ENCODE measurements at places on chromosomes 1 and 21. TPM values are rescaled to one million over a fixed set of nuclear protein-coding genes. Genes with fewer than 3 reads are reported as not detected.

UMODL1 gene
- 0.39 TPM for polyA plus RNA-seq

GAS5 gene
- polyA plus RNA-seq = 239 TPM

CFAP107 gene
- not detected for polyA plus RNA-seq

SLC50A1 gene
- 61.8 TPM for polyA plus RNA-seq

CCDC181 gene
- 8.2 TPM for polyA plus RNA-seq

HS2ST1 gene
- 10.3 TPM for polyA plus RNA-seq

ASPM gene
- polyA plus RNA-seq = 0.06 TPM

CD48 gene
- 3.2 TPM for polyA plus RNA-seq

PDZK1IP1 gene
- 2,553 TPM for polyA plus RNA-seq

MDM4 gene
- polyA plus RNA-seq = 6.3 TPM

AADACL3 gene
- polyA plus RNA-seq = not detected

CYP2J2 gene
- 4.6 TPM for polyA plus RNA-seq

ADAM30 gene
- not detected for polyA plus RNA-seq

CDA gene
- polyA plus RNA-seq = 29.9 TPM

CSMD2 gene
- not detected for polyA plus RNA-seq

GRCh38 chr1:50930193-50930592 lies 29.9 kb downstream of the FAF1 start:
- no peak for DNase-seq

DNA sequence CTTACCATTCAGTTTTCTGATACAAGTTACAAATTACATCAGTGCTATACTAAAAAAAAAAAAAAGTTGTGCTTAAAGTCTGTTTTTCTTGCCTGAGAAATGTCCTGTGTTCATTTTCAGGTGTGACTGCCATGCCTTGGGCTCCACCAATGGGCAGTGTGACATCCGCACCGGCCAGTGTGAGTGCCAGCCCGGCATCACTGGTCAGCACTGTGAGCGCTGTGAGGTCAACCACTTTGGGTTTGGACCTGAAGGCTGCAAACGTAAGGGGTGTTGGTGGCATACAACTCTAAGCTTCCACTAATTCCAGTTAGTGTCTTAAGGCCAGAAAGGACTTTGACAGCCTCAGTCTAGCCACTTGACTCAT lies 60.1 kb upstream of the LAMC2 start:
- DNase-seq = no peak

DNA sequence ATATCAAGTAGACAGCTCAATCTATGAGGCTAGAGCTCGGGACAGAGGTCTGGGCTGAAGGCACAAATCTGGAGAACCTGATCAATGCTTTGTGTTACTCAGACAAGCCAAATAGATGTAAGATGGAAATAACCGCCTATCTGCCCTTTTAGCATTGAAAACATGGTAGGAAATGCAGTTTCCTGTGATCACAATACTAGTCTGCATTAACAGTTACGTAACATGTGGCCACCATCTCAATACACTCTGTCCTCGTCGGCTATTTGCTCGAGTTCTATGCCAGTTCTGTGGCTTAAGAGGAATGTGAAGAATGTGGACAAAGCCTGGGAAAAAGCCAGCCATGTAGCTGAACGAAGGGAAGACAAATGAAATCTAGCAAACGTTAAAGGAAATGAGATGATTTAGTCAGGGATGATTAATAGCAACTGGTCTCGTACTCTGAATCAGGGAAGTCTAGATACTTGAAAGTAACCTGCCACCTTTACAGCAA lies 73.3 kb downstream of the HSF2BP start:
- peak; percentile 91 for DNase-seq

GRCh38 chr1:59457786-59458185 lies 160.9 kb downstream of the FGGY start:
- no peak for DNase-seq

DNA sequence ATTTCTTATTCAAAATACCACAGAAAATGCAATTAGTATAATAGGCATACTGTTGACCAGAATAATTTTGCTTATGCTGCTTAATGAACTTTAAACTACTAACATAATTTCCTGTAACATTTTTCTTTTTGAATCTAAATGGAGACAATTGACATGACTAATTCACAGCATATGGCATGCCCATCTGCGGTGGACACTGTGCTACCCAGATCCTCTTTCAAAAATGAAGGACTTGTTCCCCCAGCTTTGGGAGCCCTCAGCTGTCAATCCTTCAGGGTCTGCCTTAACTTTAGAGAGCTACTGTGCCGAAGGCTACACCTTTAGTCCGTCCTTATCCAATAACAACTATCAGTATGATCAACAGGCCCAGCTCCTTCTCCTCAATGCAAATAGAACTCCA lies 789.0 kb downstream of the PLA2G4A start:
- DNase-seq = no peak

- DNase-seq = peak; percentile 54
Observed at GRCh38 chr1:241423541-241424479, 66.8 kb upstream of the RGS7 start.

- no peak for DNase-seq
Observed at GRCh38 chr1:184698016-184698415, 56.6 kb downstream of the EDEM3 start.

- peak; percentile 43 for DNase-seq
Observed at GRCh38 chr1:155125946-155126555, 1.6 kb upstream of the EFNA1 start.

DNA sequence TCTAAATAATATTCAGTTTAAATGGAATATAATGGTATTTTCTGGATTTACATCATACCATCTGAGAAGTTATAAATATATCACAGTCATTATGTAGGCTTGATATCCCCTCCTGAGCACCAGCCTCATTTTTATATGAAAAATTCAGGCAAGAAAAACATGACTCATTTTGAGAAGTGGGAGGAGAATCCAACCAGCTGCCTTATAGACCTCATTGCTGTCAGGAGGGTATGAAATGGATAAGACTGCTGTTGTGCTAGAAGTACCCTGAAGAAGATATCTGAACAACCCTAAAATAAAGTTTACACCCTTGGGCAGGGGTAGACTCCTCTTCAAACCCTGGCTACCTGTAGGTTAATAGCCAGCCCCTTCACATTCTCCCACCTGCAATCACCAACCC lies 8.8 kb downstream of the GIPC2 start:
- no peak for DNase-seq

- DNase-seq = no peak
Observed at GRCh38 chr1:63843010-63843409, 69.2 kb downstream of the ROR1 start.

DNA sequence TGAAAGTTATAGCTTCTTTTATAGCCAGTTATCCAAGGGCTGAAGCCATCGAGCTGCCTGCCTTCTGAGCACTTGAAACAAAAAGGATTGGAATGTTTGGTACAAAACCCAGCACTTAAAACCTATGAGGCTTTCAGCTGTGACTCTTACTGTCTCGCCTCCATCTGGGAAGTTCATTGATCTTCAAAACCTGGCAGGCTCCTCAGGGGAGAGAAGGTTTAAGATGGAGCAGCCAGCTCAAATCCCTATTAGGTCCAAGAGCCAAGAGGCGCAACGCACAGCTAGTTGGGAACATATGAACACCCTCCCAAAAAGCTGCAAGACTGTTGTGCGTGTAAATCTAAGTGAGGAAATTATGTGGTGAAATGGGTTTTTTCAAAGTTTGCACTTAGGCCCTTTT lies 33.4 kb downstream of the BACE2 start:
- DNase-seq = no peak

DNA sequence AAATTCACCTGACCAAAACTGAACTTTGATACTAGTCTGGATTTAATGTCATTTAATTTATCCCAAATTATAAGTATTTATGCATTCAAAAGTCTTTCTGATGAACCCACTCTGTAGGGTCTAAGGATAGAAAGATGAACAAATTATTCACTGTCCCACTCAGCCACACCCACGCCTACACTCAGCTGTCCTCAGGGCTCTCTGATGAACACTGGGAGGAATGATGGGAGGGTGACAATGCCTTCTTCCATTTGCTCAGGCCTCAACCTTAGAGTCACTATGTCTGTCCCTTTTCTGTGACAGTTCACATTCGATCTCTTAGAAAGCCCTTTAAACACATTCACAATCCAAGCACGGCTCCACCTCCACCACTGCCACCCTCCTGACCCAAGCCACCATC lies 41.8 kb downstream of the KCNJ6 start:
- DNase-seq = no peak

GRCh38 chr1:156439777-156440183 lies 60.8 kb downstream of the MEF2D start:
- no peak for DNase-seq

DNA sequence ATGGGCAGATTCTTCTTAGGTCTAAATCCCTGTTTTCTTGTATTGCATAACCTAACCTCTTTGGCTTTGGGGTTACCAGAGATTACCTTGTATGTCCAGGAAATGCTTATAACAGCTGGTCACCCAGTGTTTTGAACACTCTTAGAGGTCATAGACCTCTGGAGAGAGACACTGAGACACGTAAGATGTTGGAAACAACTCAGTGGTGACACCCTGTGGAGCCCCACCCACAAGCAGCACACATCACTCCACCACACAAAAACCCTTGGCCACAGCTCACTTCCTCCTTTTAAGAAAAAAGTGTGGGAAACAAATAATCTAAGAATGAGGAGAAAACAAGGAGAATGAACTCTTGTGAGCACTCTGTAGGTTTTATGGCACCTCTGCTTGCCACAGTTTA lies 26.3 kb upstream of the CYP4B1 start:
- no peak for DNase-seq

DNA sequence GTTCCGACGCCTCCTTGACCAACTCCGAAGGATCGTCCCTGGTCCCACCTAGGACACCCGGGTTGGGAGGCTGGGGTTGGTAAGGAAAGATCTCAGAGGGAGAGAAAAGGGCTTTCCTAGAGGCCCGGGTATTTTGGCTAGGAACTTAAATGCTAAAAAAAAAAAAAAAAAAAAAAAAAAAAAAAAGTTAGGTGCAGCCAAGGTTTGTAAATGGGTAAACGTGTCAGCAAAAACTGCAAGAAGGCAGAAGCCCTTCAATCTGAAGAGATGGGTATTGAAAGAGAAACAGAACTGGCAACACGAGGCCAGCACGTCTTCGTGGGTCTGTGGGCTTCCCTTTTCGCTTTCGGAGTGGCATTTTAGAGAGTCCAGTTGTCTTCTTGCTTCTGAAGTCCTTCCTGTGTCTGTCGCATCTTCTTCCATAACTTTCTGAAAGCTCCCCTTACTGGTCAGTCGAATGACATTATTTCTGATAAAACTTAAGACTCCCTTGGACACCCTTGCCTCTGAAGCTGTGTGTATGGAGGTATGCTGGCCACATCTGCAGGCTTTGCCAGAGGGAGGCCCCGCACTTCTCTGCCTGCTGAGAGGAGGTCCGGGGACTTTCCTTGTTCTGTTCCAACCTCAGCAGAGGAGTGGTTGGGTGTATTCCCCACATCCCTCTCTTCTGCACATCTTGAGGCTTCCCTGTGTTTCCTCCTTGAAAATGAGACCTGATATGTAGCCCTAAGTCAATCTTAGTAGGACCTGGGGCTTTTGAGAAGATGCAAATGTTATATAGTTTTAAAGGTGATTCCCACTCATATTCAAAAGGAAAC lies 745 bp downstream of the RCSD1 start:
- DNase-seq = no peak

DNA sequence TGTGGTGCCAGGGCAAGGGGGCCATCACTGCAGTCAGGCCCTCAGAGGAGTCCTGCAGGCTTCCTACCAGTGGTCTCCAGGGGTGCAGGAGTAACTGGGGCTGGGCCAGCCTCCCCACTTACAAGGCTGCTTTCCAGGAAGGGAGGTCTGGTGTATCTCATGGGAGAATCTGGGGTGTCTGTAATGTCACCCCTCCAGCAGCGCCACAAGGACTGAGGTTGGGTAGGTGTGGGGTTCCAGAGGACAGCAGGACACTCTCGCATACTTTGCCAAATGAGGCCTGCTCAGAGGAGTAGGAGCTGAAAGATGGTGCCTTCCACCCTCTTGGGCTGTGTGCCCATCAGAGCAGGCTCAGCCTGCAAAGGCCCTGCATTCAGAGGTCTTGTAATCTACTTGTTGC lies 46.9 kb downstream of the TNNT2 start:
- DNase-seq = no peak

DNA sequence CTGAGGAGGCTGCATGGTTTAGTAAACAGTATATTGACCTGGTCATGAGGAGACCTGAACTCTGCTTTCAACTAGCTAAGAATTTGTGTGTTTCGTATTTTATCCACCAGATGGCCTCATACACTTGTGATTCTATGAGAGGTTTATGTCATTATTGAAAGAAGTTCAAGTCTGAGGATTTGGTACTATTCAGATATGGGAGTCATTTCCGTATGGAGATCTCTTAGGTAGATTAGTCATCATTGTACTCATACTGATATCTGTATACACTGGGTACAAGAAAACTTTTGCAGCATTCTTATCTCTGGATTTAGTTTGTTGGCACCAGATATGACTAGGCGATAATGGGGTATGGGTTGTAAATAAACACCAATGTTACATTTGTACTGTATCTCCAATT lies 26.6 kb downstream of the ATF6 start:
- peak; percentile 75 for DNase-seq

GRCh38 chr1:165287781-165288180 lies 68.7 kb downstream of the LMX1A start:
- DNase-seq = peak; percentile 26

- no peak for DNase-seq
Observed at GRCh38 chr1:63343922-63344321, 21.6 kb downstream of the FOXD3 start.

DNA sequence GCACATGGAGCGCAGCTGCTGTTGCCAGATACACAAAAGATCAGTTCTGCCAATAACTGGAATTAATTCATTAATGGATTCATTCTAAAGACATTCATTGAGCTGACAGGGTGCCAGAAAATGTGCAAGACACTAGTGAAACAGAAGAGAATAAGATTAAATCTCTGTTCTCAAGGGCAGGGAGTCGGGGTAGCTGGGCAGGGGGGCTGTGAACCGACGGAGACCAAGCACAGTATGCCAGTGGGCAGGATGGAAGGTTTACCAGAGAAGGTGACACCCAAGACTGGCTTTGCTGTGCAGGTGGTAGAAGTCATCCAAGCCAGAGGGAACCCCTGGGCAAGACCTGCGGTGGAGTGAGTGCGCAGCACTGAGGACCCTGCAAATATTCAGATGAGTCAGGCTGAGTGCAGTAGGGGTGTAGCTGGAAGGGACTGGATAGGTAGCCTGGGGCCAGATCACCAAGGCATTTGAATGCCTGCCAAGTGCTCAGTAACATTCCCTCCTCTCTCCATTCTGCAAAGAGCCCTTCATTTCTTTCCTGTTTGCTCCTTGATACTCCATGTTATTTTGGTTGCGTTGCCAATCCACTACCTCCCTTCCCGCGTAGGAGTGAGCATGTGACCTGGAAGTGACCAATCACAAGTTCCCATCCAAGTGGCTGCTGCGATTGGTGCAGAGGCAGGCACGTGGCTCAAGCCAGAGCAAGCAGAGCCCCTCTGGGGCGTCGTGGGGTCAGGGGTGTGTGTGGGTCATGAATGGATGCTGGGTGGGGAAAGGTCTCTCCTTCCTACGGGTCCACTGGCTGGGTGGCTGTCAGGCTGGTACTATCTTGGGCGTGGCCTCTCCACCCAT lies 413.1 kb downstream of the PTPRU start:
- DNase-seq = peak; percentile 24

GRCh38 chr1:20037877-20038276 lies 32.1 kb upstream of the PLA2G5 start:
- no peak for DNase-seq

- peak; percentile 19 for DNase-seq
Observed at GRCh38 chr1:116521186-116521585, 49.6 kb downstream of the CD58 start.

- no peak for DNase-seq
Observed at GRCh38 chr1:203210988-203211387, 18.5 kb downstream of the CHIT1 start.

- no peak for DNase-seq
Observed at GRCh38 chr1:179971563-179972496, 17.2 kb downstream of the CEP350 start.
